ENCODE measurements at places on chromosomes 2 and 18.

DNA sequence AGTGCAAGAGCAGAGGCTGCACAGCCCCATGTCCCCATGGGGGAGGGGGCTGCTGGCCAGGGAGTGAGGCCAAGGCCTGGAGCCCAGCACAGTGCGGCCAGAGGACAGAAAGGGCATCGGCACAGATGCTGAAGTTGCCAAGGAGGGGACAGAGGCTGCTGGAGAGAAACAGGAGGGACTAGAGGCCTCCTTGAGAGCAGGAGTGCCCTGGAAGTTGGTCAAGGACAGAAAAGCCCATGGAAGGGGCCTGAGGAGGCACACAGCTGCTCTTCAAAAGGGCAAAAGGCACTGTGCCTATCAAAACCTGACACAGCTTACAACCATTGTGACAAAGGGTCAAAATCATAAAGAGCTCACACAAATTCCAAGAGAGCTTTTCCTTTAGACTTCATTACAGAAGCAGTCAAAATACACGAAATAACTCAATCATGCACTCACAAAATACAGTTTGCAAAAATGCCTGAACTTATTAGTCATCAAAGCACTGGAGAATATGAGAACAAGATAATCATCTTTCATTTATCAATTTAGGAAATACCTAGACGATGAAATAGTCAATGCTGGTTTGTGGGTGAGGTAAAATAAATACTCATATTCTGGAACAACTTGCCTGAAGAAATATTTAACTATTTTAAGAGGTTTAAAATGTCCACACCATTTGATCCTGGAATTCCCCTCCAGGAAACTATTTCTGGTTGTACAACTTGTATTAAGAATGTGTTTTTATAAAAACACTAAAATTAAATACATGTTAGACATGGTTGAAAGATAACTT, 79.6 kb downstream of the USP40 start:
- peak overlapping the region; percentile 66 for H3K27ac ChIP-seq
- peaks cover 5% of the 10 kb centered on the region for H3K4me1 ChIP-seq
- no peak for DNase-seq
- H3K4me3 ChIP-seq, result no peak overlapping the region
- H3K36me3 ChIP-seq, result no peaks in the 10 kb centered on the region

GRCh38 chr2:152624805-152625204, 92.5 kb downstream of the PRPF40A start:
- H3K4me1 ChIP-seq, result no peaks in the 10 kb centered on the region

- H3K4me3 ChIP-seq, result no peak overlapping the region
- no peak overlapping the region for H3K27ac ChIP-seq
- H3K36me3 ChIP-seq, result no peaks in the 10 kb centered on the region
- DNase-seq, result no peak
Observed at GRCh38 chr2:32363597-32363996, 6.8 kb downstream of the BIRC6 start.

GRCh38 chr2:9178904-9179571, 27.6 kb upstream of the ASAP2 start:
- peak overlapping the region; percentile 92 for H3K27ac ChIP-seq
- DNase-seq, result peak; percentile 66
- no peaks in the 10 kb centered on the region for H3K27me3 ChIP-seq
- H3K4me1 ChIP-seq, result peaks cover 20% of the 10 kb centered on the region
- H3K4me3 ChIP-seq, result no peak overlapping the region
- H3K36me3 ChIP-seq, result no peaks in the 10 kb centered on the region

DNA sequence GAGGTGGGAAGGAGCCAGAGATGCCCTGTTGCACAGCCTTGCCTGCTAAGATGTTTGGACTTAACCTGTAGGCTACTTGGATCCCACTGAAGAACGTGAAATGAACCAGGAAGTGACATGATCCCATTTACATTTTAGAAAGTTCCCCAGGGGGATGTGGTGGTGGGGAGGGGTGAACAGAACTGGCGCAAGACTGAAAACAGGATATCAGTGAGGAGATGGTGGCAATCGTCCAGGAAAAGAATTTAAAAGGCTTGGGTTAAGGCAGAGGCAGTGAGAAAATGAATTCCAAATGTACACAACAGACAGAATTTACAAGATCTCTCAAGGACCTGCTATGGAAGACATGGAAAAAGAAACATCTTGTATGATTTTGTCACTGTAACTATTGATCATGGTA, 42.3 kb downstream of the SULT1C2 start:
- DNase-seq, result no peak
- peaks cover 6% of the 10 kb centered on the region for H3K4me1 ChIP-seq
- no peak overlapping the region for H3K4me3 ChIP-seq
- no peaks in the 10 kb centered on the region for H3K27me3 ChIP-seq
- H3K36me3 ChIP-seq, result no peaks in the 10 kb centered on the region

GRCh38 chr2:9341337-9341887, 81.9 kb downstream of the ITGB1BP1 start:
- H3K4me1 ChIP-seq, result peaks cover 8% of the 10 kb centered on the region
- no peak overlapping the region for H3K27ac ChIP-seq
- no peaks in the 10 kb centered on the region for H3K27me3 ChIP-seq
- no peaks in the 10 kb centered on the region for H3K36me3 ChIP-seq
- no peak overlapping the region for H3K4me3 ChIP-seq

DNA sequence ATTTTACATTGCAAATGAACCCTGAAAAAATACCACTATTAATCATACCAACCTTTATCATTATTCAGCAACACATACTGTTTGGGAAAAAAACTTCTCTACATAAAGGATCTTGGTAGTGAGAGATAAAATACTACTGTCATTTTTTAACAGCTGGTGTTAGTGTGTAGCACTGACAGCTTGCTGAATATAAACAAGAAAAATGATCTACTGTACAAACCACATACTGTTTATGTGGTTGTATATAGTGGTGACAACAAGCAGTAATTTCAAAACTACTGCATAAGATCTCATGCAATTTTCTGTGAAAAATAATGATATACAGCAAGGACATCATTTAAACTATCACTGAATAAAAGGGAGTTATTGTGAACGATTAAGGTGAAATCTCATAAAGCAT, 601.2 kb downstream of the LRP1B start:
- H3K4me1 ChIP-seq, result no peaks in the 10 kb centered on the region
- DNase-seq, result no peak
- no peak overlapping the region for H3K27ac ChIP-seq
- H3K4me3 ChIP-seq, result no peak overlapping the region

GRCh38 chr2:109244304-109244582, 115.2 kb downstream of the SH3RF3 start:
- no peak for DNase-seq
- no peaks in the 10 kb centered on the region for H3K36me3 ChIP-seq
- H3K27ac ChIP-seq, result no peak overlapping the region
- H3K4me1 ChIP-seq, result no peaks in the 10 kb centered on the region
- no peaks in the 10 kb centered on the region for H3K27me3 ChIP-seq
- no peak overlapping the region for H3K4me3 ChIP-seq

GRCh38 chr2:20421988-20422370, 24.9 kb upstream of the RHOB start:
- no peaks in the 10 kb centered on the region for H3K27me3 ChIP-seq
- H3K36me3 ChIP-seq, result no peaks in the 10 kb centered on the region
- H3K4me1 ChIP-seq, result peaks cover 3% of the 10 kb centered on the region
- H3K4me3 ChIP-seq, result no peak overlapping the region
- H3K27ac ChIP-seq, result no peak overlapping the region

All from hepatocyte (in vitro differentiated cells).